ENCODE measurements at places on chromosomes 4 and X.

- DNase-seq, result no peak
These were observed 32.3 kb upstream of the IRF2 start for GRCh38 chr4:184506527-184507121.

DNA sequence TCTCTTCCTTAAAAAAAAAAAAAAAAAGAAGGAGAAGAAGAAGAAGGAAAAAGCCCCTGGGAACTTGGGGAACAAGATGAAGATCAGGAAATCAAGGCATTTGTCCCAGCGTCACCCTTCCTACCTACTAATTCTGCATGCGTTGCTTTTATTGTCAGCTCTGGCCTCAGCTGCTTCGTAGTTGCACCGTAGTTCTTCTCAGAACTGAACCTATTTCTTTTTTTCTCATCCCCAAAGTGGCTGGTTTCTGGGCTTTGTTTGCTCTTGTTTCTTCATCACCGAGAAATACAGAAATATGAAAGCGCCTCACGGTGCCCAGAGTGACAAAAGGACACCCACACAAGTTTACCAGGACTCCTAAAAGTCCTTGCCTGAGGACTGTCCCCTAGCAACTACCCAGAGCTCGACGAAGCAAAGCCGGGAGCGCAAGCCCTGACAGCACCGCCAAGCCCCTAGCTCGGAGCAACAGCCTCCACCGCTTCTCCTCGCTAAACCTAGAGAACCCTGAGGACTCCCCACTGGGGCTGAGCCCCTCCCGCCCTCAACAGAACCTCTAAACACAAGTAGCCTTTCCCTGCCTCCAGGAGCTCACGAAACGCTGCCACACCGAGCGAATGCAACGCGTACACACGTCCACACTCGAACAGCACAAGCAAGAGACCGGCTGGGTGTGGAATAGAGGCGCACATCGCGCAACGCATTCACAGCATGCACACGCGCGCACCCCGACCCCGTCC lies 710 bp downstream of the PRKG2 start:
- DNase-seq, result peak; percentile 50

GRCh38 chr4:108839333-108839732 lies 76.5 kb upstream of the ETNPPL start:
- no peak for DNase-seq

GRCh38 chr4:136713140-136713539 lies 819.2 kb downstream of the PCDH18 start:
- DNase-seq, result peak; percentile 9

GRCh38 chr4:173801361-173801760 lies 271.3 kb upstream of the HAND2 start:
- DNase-seq, result no peak

DNA sequence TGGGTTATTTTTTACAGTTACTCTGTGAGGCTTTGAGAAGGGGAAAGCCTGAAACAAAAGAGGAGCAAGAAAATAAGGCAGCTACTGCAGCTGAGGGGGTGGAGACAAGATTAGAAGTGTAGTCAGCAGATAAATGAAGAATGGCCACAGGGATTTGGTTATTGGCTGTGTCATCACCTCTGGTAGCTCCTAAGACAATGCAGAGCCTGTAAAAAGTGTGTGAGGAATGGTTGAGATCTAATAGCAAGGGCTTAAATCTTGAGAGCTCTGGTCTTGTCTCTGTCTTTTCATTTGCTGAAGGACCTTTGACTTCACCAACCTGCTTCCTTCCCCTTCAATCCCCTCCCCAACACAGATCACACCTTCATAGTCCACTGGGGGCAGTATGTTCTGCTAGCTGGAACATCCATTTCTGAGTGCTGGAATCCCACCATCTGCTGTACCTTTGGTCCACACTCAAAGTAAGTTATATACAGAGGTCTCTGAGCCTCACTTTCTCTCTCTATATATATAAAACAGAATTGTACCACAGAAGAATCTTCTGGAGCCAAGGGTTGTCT lies 213.7 kb upstream of the ZIC3 start:
- DNase-seq, result no peak

- no peak for DNase-seq
These were observed 47.9 kb upstream of the POU4F2 start for GRCh38 chr4:146590801-146591200.

DNA sequence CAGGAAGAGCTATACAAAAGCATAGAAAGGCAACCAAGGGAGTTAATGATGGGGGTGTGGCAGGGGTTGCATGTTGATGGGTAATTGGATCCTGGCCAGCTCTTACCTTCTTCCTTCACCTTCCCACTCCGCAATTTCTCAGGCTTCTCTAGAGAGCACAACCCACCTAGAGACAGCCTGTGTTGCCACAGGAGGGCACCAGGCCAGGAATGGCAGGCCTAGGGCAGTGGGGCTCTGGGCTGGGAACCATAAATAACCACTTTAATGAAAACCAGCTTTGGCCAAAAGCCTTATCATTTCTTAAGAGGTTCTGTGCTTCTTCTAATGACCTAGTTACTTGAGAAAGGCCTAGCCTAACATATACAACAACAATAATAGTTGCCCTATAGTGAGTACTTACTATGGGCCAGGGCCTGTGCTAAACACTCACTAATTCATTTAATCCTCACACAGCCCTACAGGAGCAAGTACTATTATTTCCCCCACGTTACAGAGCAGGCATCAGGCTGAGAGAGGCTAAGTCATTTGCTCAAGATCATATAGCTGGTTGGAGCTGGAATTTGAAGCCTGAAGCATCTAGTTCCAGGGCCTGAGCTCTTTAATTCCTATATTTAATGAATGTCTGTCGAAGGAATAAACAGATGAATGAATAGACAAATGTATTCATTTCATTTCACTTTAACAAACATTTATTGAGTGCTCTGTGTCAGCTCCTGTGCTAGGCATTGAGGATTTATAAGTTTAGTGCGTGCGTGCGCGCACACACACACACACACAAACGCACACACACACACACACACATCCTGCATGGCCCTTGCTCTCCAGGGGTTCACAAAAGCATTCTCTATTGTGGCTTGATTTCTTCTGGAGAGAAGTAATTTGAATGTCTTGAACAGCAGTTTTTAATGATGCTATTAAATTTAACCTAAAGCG lies 66.8 kb downstream of the RTL9 start:
- no peak for DNase-seq

DNA sequence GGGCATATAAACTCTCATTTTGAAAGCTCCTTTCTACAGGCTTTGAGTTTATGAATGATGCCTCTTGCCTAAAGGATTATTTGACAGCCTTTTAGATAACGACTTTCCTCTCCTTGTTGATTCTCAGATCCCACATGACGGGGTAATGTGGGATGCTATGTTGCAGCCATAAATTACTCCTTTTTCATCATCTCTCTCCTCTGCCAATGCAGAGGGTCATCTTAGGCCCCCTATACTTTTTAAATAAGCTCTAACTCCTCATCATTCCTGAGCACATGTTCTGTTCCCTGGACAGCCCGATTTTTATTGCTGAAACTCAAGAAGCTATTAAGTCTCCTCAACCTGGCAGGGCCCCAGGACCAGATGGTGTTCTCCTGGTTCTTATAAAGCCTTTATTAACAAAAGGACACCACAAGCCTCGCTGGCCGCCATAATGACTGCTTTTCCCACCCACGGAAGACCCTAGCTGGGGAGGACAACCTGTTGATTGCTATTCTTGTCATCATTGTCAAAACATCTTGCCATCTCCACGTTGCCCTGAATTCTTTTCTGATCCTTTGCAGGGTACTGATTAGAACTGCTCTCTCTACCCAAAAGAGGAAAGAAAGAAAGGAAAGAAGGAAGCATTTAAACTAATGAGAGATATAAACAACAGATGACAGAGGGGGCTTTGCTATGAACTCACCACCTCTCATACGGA lies 150.7 kb downstream of the DHX15 start:
- DNase-seq, result no peak

GRCh38 chr4:2882341-2882740 lies 38.7 kb downstream of the ADD1 start:
- DNase-seq, result no peak

- DNase-seq, result no peak
These were observed 25.2 kb upstream of the ZFX start for GRCh38 chrX:24124244-24124799.

DNA sequence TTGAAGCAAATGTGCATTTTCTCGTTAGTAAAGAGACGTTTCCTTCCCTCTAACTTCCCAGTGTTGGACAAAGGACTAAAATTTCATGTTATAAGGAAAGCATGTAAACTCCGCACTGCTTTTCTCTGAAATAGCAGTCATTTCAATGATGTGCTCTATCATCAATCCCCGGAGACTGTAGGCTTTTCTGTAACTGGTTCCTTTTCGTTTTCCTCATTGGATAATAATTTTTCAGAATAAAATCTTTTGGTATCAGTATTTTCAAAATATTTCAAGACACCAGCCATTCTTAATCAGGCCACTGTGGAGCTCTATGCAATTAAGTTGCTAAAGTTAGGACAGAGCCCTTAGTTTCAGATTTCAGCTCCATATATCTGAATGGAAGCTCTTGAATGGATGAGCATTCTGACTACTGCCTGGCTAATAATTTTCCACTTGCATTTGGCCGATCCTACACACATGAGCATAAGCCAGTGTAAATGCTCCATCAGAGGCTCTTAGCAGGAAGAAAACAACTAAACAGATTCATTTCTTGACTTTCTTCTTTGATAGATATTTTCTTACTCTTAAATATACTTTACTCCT lies 157.7 kb downstream of the CHIC2 start:
- no peak for DNase-seq

DNA sequence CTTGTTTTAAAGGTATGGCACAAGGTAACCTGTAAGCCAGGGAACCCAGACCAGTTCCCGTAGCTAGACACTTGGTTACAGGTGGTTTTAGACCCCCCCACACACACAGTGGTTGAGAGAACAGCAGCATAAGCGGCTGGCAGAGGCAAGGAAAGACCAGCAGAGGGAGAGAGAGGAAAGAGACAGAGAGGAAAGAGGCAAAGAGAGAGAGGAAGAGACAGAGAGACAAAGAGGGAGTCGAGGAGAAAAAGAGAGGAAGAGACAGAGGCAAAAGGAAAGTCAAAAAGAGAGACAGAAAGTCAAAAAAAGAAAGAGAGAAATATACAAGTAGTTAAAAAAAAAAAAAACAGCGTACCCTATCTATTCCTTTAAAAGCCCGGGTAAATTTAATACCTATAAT lies 19.5 kb upstream of the PCSK1N start:
- no peak for DNase-seq

GRCh38 chrX:23118890-23119527 lies 119.2 kb downstream of the DDX53 start:
- DNase-seq, result no peak

- DNase-seq, result no peak
These were observed 299.9 kb downstream of the UNC5C start for GRCh38 chr4:95248720-95249425.

GRCh38 chr4:98657531-98658286 lies 702 bp downstream of the TSPAN5 start:
- peak; percentile 70 for DNase-seq

DNA sequence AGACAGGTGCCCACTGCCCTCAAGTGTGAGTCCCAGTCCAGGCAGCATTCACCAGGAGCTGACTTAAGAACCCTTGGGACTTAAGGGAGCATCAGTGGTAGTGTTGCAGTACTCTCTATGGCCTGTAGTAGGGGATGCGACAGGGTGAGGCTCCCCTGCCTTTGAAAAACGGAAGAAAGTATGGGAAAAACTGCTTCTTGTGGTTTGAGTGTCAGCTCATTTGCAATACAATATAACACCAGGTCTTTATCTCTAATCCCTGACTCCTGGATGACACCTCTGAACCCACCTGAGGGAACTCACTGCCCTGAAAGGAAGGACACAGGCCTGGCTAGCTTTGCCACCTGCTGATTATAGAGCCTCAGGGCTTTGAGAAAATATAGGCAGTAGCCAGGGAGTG lies 176.0 kb downstream of the SMARCA1 start:
- no peak for DNase-seq

DNA sequence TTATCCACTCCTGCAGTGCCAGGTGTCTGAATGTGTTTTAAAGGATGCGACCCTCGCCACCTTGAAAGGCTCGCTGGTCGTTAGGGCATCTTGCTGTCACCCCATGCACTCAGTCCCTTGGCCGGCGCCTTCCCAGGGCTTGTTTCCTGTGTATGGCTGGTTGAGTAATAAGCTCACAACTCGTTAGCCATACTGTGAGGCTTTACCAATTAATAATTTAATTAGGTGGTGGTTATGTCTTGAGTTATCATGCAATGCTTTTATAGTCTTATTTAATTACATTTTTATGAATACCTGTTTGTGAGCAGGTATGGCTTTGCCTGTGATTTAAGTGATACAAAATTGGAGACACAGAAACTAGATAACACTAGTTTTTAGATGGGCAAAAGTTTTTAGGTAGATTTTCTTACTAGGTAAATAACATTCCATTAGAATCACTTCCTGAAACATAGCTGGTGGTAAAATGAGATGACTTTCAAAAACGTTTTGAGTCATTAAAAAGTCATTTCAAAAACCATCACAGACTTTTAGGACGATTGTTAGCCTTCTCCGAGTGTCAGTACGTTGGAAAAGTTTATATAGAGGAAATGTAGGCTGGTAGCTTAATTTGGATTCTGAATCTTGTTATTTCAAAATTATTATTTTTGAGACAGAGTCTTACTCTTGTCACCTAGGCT lies 18.2 kb downstream of the PTTG2 start:
- peak; percentile 39 for DNase-seq

DNA sequence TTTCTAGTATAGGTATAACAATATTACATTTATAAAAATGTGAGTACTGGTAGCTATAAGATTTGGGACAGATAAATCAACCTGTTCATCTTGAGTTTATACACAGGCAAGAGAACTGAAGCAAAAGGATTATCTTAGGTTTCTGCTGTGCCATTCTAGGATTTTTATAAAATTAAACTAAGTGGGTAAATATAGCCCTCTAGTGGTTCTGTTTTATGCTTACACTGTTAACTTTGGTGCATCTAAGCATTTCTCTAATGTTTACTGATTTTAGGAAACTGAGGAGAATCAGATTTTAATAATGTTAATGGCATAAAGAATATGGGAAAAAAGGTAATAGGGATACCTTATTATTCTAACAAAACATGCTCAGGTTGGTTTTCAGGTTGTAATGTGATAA lies 1.1 kb upstream of the RRH start:
- peak; percentile 41 for DNase-seq

DNA sequence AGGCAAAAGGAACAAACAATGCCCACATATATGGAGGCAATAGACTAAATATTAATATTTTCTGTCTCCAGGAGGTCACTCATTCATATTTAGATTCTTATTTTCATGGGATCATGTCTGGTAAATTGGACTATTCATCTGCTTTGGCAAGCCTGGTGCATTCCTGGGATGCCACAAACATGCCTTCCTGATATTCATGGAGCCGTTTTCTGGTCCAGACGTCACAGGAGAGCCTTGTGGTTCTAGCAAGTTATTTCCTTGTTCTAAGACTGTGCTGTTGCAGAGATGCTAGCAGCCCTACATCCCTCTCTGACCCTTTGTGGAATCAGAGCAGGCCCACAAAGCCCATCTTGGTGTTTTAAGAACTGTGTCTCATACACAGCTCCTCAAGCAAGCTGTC lies 16.1 kb upstream of the EXOSC9 start:
- no peak for DNase-seq

DNA sequence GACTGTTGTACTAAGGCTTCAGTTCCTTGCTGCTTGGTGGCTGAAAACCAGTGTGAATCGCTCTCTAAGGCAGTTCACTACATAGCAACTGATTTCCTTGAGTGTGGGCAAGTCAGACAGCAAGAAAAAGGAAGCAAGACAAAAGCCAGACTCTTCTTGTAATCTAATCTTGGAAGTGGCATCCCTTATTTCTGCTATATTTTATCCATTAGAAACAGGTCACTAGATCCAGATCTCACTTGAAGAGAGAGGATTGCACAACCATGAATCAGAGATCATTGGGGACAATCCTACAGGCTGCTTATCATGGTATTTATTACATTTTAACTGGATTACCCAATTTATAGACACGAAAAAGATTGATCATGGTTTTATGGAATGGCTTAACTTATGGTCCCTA lies 684.5 kb downstream of the GRID2 start:
- no peak for DNase-seq

GRCh38 chr4:171793723-171794122 lies 19.5 kb upstream of the GALNTL6 start:
- DNase-seq, result no peak
